ENCODE measurements at places on chromosomes 1 and 21.

- DNase-seq: no peak
Observed at GRCh38 chr1:197130677-197131304, 15.7 kb downstream of the ASPM start.

DNA sequence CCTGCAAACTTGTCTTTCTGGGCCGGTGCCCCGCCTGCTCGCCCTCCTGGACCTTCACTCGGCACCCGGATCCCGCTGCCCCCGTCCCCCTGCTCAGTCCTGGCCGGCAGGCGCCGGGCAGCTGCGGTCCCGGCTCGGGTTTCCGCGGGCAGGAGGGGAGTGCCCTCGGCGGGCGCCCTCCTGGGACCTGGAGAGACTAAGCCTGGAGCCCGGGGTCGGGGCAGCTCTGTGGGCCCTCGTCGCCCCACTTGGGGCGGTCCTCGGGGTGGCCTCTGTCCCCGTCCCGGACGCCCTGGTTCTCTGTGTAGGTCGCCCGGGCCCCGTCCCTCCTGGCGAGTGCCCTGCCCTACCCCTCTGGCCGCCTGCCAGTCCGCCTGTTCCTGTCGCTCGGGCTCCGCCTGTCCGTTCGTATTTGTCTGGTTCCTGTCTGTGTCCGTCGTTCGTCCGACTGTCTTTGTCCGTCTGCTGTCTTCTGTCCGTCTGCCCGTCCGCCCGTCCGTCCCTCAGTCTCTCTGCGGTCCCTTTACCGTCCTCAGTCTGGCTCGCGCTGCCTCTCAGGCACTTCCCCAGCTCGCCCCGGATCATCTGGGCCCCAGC, 490 bp downstream of the SERINC2 start:
- no peak for DNase-seq

GRCh38 chr1:36204347-36204909, 19.8 kb upstream of the THRAP3 start:
- no peak for DNase-seq

GRCh38 chr1:173856903-173857302, 10.9 kb downstream of the GAS5 start:
- DNase-seq: no peak

GRCh38 chr1:70317087-70317486, 37.4 kb downstream of the ANKRD13C start:
- no peak for DNase-seq

GRCh38 chr1:239527051-239527693, 140.8 kb downstream of the CHRM3 start:
- DNase-seq: no peak

- DNase-seq: no peak
Observed at GRCh38 chr1:205326812-205327466, 5.4 kb upstream of the NUAK2 start.

GRCh38 chr21:16198546-16198945, 468.8 kb downstream of the USP25 start:
- no peak for DNase-seq

DNA sequence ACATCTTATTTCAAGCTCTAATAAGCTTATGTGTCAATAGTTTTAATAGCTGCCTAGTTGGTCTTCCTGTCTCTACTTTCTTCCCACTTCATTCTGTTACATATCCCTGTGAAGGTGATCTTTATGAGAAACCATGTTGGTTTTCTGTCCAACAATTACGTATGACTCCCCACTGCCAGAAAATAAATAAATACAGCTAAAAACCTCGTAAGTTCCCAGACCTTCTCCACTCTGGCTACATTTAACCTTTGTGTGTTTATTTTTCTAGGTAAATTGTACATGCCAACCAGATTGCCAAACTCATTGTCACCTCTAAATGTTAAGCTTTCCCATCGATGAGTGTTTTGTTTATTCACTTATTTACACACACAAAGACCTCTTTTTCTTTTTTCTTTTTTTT, 147.2 kb downstream of the CRB1 start:
- DNase-seq: no peak

DNA sequence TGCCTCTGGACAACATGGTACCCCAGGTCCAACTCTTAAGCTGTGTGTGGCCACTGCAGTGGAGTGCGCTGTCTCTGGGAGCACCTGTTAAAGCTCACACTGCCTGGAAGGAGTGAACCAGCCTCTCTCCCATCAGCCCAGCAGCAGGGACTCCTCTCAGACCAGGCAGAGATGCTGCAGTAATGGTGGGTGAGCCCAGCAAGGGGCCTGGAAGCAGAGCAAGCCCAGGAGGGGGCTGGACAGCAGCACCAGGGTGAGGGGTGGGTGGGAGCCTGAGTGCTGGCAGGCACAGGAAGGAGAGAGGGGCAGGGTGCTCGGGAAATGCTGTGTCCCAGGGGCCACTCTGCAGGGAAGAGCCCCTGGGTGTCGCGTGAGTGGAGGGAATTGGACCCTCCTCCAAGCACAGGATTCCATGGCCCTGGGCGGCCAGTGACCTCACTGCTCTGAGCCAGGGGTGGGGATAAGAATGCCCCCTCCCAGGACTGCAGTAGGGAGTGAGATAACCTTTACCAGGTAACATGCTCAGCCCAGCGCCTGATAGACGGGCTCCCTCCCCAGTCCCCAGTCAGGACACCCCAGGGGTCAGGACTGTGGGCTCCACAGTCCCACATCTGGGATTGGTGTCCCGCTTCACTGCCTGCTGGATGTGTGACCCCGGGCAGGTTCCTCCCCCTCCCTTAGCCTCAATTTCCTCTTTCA, 313.1 kb downstream of the MATN1 start:
- no peak for DNase-seq

GRCh38 chr1:67766141-67766978, 66.9 kb downstream of the GNG12 start:
- DNase-seq: peak; percentile 71

DNA sequence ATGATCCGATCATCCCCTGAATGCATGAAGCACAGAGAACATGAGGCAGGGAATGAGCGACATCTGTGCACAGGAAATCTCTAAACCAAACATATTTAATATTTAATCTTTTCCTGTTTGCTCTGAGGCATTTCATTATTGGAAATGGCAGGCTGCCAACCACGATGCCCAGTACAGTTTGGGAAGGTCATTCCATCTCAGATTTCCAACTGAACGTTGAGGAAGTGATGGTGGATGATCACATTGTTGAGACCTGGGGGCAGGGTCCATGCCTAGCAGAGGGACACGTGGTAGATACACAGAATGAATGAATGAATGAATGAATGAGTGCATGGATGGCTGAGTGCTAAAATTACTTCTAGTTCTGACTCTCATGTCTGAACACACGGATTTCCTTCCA, 15.9 kb upstream of the FASLG start:
- no peak for DNase-seq

- peak; percentile 3 for DNase-seq
Observed at GRCh38 chr1:247487057-247487456, 29.2 kb upstream of the OR2B11 start.

DNA sequence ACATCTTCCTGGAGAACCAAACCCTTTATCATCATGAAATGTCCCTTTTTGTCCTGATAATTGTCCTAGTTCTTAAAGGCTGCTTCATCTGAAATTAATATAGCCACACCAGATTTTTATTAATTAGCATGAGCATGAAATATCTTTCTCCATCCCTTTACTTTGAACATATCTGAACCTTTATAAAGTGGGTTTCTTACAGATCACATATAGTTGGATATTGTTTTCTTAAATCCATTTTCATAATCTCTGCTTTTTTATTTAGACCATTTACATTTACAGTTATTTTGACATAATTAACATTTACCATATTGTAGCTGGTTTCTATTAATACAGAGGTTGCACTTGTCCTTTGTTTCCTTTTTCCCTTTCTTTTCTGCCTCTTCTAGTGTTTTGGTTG, 17.2 kb downstream of the SHCBP1L start:
- no peak for DNase-seq

GRCh38 chr21:16634515-16634914, 878.3 kb upstream of the CXADR start:
- no peak for DNase-seq

- peak; percentile 22 for DNase-seq
Observed at GRCh38 chr21:42513985-42514882, 582 bp downstream of the SLC37A1 start.

DNA sequence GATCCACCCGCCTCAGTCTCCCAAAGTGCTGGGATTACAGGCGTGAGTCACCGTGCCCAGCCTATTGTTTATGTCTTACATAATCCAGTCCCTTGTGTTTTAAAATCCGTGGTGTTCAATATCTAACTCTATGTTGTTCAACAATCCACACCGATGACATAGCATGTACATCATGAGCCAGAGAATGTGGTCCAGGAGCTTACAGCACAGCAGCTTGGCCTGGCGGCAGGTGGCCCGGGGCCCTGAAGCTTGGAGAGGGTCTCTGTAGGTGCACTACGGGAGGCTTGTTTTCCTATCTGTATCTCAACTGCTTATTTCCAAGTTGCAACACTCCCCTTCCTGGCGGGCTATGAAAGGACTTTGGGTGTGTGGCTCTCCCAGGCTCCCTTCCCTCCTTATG, 138.4 kb downstream of the ADSS2 start:
- DNase-seq: no peak

GRCh38 chr1:201617157-201617556, 78.2 kb downstream of the NAV1 start:
- DNase-seq: no peak

GRCh38 chr21:19553919-19554615, 1150.5 kb upstream of the TMPRSS15 start:
- DNase-seq: peak; percentile 47

All from NCI-H748 treated with DMSO at 0.1 percent for 48 hours (cell line).